ENCODE measurements at places on chromosomes 13 and 19.

DNA sequence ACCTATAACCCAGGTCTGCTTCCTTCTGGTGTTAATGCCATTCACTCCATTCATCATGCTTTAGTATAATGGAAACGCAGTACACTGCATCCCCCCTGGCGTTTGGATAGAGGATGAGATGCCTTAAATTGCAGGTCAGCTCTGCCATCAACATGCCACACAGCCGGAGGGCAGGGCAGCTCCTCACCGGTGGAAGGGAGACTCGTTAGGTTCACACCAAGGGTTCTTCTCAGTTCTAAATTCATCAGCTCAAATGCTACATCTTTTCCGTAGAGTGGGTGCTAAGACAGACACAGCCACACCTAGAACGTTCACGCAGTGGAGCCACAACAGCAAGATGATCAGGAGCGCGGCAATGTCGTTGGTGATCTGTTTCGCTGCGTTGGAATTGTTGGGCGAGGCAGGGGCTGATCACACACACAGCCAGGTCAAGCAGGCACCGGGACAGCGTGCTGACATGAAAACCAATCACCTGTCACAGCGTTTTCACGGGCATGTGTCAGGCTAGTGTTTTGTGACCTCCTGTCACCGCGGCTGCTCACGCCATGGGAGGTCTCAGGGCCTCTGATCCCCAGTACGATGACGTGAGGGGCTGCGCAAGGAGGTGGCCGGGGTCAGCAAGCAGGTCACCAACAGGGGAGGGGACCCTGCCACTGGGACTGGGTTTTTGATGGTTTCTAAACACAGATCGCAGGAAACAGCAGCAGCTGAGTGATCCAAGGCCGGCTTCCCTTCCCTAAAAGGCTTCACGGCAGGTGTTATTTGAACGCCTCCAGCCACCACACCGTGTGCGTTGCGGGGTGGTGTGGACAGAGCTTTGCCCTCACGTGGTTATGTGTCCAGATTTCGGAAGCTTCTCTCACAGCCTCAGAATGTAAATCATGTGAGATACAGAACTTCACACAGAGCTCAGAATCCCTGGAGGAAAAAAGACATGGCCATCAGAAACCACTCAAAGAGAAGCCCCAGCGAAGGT, 94.3 kb upstream of the IRS2 start:
- no peak for DNase-seq

DNA sequence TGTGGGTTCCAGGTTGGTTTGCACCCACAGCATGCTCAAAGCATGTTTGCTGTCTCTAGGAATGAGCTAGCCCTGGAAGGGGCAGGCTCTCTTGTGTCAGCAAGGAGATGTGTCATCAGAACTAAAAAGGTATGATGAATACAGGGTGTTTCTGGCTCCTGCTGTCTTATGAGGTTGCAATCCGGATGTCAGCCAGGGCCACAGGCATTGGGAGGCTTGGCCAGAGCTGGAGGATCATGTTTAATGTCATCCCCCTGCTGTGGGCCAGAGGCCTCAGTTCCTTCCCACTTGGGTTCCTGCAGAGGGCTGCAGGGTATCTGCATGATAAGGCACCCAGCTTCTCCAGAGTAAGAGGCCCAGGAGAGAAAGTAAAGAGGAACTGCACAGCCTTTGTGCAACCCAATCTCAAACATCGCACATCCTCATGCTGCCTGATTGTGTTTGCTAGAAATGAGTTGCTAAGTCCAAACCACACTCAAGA, 193.6 kb downstream of the COL4A1 start:
- DNase-seq = no peak

DNA sequence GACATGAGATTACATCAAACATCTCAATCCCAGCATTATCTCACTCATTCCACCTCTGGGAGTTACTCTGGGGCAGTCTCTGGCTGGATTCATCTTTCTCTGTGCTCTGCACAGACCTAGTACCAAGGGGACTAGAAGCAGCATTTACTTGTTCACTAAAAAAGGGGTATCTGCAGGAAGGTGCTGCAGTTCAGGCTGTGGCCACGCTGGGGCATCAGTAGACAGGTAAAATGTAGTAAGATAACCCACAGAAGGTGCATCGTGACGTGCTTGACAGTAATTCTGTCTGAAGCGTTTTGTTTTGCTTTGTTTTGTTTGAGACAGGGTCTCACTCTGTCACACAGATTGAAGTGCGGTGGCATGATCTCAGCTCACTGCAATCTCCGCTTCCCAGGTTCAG, 29.3 kb downstream of the ZNF564 start:
- DNase-seq = no peak

DNA sequence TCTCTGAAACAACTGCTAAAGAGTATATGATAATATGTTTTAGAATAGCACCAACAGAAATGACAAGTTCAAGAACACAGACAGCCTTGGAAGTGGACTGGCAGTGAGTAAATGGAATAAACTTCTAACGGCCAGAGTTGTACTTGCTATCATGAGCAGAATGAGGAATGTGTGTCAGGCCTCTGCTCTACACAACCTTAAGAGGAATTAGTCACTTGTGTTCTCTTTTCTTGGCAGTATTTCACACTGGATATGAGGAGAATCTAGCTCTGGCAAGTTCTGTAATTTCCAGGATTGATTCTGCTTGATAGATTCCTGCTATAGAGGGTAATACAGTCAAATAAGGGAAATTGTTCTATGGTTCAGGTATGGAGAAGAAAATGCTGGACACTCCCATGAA, 757.3 kb downstream of the EFNB2 start:
- DNase-seq = no peak

DNA sequence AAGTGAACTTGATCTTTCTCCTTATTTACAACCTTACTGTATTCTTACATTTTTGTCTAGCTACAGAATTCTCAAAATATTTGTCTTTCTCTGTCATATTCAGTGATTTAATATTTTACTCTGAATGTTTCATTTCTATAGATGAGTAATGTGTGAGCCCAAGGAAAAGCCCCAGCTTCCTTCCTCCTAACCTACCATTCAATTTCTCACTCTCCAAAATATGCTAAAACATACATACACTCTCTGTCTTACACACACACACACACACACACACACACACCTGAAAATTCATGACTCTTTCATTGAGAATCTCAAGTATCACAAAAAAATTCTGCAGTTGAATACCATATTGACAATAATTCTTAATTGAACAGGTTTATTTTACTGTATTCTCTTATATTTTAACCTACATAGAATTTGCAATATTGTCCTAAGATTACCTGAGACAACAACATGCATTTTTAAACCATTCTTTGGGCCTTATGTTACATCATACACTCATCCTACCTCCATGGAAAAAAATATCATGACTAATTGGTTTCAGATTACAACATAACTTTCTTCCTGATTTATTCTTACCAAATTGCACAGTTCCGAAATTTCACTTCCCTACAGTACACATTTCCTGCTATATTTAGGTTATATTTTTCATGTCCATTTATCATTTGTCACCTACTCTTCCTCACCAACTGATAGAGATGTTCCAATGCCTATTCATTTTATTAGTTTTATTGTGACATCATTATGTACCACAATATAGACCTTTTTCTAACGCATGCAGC, 1965.6 kb upstream of the PCDH20 start:
- no peak for DNase-seq

GRCh38 chr19:12880551-12881171, 588 bp downstream of the DNASE2 start:
- no peak for DNase-seq
